Stimulated activated CD8-positive, alpha-beta memory T cell treated with anti-CD3 and anti-CD28 coated beads, Interleukin-15, amount 100 ng/mL, for 24 hours (primary cell): ENCODE measurements at places on chromosomes 5 and 9.

GRCh38 chr5:169174923-169175322 is 126.0 kb downstream of the SLIT3 start:
- DNase-seq, result no peak

DNA sequence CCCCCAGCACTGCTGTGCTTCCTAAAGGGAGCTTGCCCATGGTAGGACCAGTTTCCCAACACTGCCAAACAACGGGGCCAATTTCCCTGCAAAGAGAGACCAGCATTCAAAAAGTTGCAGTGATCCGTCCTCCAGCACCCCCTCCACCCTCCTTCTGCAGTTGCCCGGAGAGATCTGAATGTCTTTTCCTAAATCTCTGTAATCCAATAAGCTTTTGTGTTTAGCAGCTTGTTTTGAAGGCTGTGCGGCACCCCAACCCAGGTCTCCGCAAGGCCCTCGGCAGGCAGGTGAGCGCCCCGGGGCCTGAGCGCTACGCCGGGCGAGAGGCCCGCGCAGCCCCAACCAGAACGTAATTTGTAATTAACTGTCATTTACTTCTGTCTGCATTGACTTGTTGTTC is 366.9 kb upstream of the IRX2 start:
- no peak for DNase-seq

DNA sequence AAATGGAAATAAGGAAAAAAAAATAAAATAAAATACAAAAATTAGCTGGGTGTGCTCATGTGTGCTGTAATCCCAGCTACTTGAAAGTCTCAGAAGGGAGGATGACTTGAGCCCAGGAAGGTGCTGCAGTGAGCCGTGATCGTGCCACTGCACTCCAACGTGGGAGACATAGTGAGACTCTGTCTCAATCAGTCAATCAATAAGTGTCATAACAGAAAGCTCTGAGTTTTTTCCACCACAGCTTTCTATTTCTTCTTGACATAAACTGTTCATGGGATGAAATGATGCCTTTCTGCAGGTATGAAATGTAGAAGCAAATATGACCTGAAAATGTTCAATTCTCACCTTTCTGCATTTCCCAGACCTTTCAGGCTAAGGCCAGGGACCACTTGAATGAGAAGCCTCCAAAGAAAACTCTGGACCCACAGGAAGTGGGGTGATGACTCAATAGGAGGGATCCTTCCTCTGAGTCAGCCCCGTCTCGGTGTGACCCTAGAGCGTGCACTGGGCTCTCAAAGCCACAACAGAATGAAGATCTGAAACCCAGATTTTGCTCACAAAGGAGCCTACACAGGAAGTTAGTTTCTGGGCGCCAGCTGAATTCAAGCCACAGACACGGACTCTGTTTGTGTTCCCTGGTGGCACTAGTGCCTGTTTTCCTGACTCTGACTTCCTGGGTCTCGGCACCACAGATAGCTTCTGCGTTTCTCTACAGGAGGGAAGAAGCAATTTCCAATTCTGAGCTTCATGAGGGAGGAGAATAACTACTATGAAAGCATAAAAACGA is 62.0 kb downstream of the ANKH start:
- DNase-seq, result peak; percentile 25

- DNase-seq, result no peak
Observed at GRCh38 chr5:93603793-93604643, 21.0 kb downstream of the NR2F1 start.
